GDM1 (cell line): ENCODE measurements at places on chromosomes 16 and 17.

DNA sequence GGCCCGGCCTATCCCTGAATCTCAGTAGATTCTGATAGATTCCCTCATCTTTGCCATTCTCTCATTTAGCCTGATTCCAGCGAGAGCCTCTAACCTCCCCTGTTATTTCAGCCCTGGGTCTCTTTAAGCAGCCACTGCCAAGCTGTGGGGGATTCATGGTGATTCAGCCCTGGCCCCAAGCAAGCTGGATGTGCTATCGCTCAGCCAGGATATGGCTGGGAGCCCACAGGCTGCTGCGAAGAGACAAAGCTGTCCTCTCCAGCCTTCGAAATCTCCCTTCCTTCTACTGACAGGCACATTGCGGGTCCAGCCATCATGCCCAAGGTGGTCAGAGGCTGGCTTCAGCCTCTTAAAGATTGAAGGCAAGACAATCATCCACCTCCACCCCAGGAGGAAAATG, 394.1 kb downstream of the SOX9 start:
- DNase-seq = no peak

- DNase-seq = no peak
Measured at GRCh38 chr17:56708220-56708558, 114.7 kb downstream of the NOG start.

- no peak for DNase-seq
Measured at GRCh38 chr17:83153681-83154310, 74.4 kb downstream of the METRNL start.

- DNase-seq = no peak
Measured at GRCh38 chr17:67280279-67280678, 35.3 kb upstream of the HELZ start.

- no peak for DNase-seq
Measured at GRCh38 chr17:65559804-65560627, 1.4 kb downstream of the AXIN2 start.

DNA sequence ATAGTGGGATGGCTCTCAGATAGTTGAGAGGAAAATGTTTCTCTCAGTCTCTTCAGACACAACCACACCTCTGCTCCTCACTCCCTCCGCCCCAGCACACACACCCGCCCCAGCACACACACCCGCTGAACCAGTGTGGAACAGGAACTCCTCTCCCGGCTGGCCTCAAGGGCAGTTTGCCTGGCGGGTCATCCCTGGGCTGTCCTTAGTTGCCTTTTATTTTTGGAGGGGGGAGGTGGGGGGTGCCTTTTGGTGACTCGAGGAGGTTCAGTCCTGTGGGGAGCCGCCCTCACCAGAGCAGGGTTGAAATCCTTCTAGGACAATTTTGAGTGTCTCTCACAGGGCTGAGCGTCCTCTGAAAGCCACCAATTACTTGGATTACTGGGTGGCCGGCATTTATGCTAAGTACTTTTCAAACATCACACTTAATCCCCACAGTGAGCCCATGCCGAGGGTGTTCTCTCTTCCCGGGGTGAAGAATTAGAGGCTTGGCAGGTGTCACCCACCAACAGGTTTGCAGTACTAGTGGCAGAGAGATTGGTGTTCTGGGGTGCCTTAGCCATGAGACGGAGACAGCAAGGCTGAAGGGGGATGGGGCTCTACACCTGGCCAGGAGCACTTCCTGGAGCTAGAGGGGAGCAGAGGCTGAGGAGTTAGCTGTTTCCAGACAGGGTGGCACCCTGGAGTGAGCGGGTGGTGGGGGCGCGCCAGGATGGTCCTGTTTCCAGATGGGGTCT, 2.8 kb downstream of the RASD1 start:
- DNase-seq = no peak

GRCh38 chr17:17494870-17495535, 1.2 kb downstream of the RASD1 start:
- no peak for DNase-seq

GRCh38 chr16:85935391-85935973, 36.5 kb downstream of the IRF8 start:
- no peak for DNase-seq

DNA sequence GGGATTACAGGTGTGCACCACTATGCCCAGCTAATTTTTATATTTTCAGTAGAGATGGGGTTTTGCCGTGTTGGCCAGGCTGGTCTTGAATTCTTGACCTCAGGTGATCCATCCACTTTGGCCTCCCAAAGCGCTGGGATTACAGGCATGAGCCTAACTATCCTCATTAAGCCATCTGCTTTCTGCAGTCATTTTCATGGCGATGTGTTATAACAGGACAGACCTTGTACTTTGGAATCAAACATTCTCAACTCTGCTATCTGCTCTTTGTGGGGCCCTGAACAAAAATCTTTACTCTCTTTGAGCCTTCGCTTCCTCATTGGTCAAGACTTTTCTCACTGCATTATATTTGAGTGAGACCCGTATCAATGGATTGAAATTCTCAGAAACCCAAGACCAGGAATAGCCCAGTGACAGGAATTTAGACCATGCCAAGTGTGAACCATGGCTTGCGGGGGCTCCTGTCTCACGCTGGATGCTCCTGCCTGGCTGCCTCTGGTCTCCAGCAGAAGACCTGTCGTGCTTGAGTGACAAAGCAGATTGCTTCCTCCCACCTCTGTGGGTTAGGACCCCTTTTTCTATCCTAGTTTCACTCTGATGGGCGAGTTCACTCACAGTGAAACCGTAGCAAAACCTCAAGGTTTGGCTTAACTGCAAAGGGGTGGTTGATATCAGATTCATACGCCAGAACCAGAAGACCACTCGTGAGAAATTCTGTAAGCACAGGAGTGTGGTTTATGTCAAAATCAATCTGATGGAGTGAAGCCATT, 519.1 kb downstream of the MAF start:
- DNase-seq = no peak

DNA sequence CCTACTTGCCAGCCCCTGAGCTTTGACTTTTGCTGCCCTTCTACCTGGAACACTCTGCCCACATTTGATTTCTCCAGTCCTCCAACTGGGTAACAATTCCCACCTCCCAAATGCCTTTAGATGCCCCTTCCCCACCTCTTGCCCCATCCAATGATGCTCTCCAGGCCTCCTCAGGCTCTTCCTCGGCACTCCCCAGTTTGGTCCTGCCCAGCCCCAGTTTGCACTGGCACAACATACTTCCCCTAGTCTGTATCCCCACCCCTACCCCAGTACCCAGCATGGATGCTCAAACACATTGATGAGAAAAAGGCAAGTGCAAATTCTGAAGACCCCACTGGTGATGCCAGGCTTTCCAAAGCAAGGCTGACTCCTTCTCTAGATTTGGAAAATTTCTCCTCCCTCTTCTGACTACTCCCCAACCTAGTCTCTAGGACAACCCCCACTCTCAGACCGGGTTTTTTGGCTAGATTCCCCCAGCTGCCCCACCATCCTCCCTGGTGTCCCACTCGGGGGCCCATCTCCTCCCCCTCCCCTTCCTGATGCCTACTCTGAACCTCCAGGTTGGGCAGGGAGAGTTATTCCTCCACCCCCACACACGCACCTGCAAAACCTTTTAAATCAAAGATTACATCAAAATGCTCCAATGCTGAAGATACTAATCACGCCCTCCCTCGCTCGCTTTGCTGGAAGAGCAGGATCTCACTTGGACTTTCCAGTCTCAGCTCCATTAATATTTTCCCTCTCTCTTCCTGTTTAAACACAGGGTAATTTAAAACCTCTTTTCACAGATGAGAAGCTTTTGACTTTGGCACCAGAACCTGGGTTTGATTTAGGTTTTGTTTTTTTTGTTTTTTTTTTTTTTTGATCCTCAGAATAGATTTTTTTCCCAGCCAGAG, 94.9 kb downstream of the TMEM132E start:
- DNase-seq = no peak

- no peak for DNase-seq
Measured at GRCh38 chr17:83182620-83183101, 103.3 kb downstream of the METRNL start.

GRCh38 chr16:75087375-75087979, 29.1 kb downstream of the LDHD start:
- DNase-seq = peak; percentile 34

DNA sequence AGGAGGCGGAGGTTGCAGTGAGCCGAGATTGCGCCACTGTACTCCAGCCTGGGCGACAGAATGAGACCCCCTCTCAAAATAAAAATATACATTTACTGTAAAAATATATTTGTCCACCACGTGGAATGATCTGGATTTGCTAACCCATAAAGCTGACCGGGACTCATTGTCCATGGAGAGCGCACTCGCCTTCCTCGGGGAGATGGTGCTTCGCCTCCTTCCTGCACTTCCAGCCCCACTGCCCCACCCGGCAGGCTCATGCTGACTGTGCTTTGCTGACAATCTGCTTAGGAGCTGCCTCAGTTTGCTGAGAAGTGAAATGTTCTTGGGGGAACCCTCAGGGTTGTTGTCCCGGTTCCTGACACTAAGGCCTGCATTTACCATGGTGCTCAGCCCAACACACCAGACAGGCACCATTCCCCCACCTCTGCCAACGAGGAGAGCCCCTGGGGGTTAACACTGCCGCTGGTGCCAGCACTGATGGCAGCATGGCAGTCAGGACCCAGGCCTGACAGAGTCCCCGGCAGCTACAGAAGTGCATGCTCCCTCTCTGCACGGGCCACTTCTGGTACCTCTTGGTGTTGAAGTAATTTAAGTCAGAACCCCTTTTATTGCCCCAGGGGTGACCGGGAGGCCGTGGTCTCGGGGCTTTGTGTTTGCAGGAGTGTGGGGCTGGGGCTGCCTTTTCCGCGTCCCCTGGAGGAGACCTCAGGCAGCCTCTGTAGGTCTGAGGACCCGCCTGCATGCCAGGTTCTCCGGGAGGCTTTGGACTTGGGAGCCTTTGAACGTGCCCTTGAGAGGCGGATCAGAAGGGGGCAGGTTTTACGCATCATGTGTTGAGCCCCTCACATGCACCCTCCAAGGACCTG, 2.5 kb downstream of the NUBP2 start:
- no peak for DNase-seq

- DNase-seq = no peak
Measured at GRCh38 chr16:67731071-67731752, 12.1 kb upstream of the GFOD2 start.

GRCh38 chr17:51373489-51374152, 113.3 kb downstream of the UTP18 start:
- DNase-seq = no peak

- DNase-seq = peak; percentile 63
Measured at GRCh38 chr16:31253642-31254045, 6.1 kb upstream of the ITGAM start.

DNA sequence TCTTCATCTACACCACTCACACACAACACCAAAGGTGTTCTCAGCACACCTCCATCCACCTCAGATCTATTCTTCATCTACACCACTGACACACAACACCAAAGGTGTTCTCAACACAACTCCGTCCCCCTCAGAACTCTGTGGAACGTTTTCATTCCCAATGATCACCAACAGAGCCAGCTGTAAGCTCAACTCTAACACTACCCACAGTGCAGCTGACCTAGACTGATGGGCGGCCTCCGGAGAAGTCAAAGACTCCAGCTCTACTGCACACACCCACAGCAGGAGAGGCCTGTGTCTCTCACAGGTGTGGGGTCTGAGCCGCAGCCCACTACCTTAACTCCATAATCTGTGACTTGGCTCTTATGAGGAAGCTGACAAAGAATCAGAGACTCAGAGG, 50.7 kb downstream of the ANKRD11 start:
- no peak for DNase-seq

- DNase-seq = no peak
Measured at GRCh38 chr16:20707461-20707860, 10.0 kb upstream of the ACSM1 start.

GRCh38 chr16:346587-346986, 5.9 kb downstream of the AXIN1 start:
- no peak for DNase-seq

- DNase-seq = no peak
Measured at GRCh38 chr16:10805334-10805733, 13.3 kb downstream of the TVP23A start.

- no peak for DNase-seq
Measured at GRCh38 chr17:72657467-72658317, 434.8 kb downstream of the SLC39A11 start.

DNA sequence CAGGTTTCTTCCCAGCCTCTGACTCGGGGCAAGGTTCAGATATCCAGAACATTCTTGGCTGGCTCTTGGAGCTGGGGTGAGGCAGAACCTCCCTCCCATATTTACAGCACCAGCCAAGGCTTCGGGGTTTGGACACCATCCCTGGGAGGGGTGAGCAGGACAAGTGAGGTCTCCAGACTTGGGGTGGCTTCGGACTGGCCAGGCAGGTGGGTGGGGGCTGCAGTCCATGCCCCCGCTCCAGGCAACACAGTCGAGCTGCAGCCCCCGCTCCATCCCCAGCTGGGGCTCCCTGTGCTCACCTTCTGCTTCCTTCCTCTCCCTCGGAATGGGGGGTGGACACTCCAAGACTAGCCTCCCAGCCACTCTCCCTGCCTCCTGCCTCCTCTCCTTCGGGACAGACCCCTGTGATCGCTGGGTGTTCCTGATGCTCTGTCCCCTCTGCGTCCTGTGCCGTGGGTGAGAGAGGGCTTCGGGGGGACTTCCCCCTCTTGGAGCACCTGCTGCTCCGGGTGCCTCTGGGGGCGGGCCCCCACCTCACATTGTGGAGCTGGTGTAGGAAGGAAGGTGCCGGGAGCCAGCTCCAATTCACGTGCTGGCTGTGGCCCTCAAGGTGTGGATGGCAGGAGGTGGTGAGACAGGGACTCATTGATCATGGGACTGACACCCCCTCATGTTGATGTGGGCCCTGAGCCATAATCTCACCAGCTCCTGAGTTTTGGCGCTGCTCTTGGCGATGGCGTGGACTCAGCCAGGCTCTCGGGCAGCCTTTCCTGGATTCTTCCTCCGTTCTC, 189.2 kb downstream of the SEC14L1 start:
- DNase-seq = no peak

DNA sequence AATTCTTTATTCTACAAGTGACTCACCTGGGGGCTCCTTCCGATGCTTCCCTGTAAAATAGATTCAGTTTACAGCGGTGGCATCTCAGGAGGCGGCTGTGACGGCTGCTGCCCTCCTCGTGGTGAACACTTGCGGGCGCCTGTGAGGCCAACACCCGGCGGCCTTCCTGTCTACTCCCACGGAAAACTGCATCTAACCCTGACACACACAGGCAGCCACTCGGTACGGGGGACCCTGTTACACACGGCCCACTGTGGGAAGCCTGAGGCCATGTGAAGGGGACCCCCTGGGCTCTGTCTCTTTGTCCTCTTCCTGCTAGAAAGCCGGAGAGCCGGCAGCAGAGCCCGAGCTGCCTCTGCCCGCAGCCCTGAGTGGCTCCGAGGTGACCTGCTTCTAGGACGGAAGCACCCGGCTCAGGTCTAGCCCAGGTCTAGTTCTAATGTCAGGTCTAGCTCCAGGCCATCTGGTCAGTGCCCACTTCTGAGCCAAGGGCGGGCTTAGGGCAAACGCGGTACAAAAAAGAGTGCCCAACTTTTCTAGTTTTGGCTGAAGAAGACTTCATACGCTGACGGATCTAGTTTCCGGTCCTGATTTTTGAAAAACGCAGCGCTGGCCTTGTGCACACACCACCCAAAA, 159.4 kb downstream of the ENGASE start:
- no peak for DNase-seq

DNA sequence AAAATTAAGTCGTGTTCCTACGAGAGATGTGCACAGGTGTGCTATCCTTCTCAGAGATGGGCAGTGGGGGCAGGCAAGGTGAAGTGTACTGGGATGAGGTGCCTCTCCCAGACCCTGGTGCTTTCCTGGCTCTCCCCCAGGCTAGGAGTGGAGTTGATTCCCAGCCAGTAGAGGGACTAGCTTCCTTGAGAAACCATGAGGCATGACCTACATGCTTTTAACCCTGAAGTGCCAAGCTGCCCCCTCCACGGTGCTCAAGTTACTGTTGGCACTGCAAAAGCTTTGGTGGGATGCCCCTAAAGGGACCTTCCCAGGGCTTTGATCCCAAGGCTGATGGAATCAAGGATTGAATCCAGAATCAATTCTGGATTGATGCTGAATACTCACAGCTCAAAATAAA, 47.0 kb upstream of the SREBF1 start:
- no peak for DNase-seq
